ENCODE measurements at places on chromosomes 16 and 17.

- no peak for DNase-seq
These were observed 1.7 kb upstream of the PRR35 start for GRCh38 chr16:558298-559020.

DNA sequence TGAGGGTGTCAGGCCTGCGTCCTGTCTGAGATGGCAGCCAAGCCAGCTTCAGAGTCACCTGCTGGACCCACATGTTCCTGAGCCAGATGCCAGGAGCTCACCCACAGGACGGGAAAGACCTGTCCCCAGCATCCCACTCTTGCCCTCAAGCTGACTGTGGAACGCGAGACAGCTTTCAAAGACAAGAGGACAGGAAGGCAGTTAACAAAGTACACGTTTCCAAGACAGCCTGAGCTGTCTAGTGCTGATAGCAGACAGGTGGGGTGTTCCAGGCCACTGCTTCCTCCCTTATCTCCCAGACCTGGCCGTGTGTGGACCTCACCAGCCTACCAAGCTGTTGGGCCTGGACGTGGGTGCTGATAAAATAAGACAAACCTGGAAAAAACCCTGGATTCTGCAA, 13.2 kb downstream of the CMTM3 start:
- DNase-seq = no peak

DNA sequence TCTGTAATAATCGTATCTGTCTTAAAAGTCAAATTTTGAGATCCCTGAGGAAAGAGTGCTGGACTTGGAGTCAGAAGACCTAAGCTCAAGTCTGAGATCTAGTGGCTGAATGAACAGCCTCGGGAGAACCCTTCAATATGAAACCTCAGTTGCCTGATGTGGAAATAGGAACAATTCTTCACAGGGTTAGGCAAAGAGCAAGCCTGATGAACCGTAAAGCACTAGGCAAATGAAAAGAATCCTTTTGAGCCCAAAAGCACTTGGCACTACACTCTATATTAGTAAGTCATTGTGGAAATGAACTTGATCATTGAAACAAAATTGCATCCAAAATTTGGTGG, 20.2 kb downstream of the TXNDC11 start:
- DNase-seq = no peak

DNA sequence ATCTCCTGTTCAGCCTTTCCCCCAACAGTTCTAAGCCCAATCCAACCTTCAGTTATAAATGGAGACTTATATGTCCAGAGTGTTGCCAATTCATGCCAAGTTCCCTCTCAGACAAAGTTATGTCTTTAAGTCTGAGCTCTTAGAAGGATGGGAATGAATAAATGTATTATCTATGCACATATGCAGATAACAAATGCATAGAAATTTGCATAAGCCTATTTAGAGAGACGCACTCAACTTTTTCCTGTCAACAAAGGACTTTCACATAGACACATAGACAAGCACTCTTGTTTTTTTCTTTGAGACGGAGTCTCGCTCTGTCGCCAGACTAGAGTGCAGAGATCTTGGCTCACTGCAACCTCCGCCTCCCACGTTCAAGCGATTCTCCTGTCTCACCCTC, 95.1 kb downstream of the SOX9 start:
- DNase-seq = no peak

- no peak for DNase-seq
These were observed 5.0 kb downstream of the CDH16 start for GRCh38 chr16:66913711-66914110.

DNA sequence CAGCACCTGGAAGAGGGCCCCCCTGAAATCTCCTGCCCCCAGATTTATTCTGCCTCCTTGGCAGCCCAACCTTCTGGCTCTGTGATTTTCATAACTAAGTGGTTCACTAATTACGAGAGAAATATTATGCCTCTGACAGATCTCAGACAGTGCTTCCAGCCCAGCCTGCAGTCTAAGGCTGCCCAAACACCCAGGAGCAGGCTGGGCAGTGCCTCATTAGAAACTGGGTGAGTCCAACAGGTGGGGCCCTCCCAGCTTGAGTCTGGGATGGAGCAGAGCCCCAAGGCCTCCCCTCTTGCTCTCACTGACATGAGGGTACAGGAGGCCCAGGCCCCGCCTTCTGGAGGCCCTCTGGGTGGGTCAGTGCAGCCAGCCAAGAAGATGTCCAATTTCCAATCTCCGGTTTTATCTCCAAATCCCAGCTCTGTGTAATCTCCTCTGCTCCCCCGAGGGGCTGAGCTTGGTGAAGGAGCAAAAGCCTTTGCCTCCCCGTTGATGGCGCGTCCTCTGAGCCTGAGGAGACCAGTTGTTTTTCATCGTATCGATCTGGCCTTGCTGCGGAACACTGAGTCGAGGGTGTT, 20.1 kb upstream of the ABCC3 start:
- DNase-seq = no peak

GRCh38 chr17:64614266-64615027, 47.7 kb downstream of the SMURF2 start:
- no peak for DNase-seq

DNA sequence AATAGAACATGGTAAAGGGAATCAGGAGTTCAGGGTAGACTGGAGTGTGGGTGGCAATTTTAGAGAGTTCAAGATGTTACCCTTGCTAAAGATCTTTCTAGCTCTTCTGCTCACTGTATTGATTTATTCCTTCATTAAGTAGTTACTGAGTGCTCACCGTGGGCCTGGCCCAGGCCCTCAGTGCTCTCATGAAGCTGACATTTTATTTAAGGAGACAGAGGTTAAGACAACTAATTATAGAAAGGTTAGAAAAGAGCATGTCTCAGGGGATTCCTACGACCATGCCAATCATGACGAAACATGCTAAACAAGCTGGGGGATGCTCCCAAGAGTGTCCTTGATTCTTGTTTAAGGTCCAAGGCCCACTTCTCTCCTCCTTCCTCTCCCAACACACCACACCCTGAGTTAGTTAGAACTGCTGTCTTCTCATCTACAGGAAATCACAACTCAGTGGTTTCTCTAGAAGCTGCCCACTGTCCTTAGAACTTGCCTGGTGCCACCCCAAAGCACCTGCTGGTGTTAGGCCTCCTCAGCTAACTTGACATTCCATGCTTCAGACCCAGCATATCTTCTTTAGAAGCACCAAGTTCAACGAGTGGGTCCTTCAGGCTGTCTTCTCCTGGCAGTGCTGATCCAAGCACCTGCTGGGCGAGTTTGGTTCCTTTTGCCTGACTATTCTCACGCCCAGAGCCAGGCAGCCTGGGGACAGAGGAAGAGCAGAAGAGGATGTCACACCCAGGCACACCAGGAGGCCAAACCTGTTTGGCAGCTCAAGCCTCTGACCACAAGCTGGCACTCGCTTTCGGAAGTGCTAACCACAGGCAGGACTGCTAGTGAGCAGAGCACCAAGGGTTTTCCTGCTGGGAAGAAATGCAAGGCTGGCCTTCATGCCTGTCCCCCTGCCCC, 79.0 kb downstream of the GAS7 start:
- DNase-seq = no peak

DNA sequence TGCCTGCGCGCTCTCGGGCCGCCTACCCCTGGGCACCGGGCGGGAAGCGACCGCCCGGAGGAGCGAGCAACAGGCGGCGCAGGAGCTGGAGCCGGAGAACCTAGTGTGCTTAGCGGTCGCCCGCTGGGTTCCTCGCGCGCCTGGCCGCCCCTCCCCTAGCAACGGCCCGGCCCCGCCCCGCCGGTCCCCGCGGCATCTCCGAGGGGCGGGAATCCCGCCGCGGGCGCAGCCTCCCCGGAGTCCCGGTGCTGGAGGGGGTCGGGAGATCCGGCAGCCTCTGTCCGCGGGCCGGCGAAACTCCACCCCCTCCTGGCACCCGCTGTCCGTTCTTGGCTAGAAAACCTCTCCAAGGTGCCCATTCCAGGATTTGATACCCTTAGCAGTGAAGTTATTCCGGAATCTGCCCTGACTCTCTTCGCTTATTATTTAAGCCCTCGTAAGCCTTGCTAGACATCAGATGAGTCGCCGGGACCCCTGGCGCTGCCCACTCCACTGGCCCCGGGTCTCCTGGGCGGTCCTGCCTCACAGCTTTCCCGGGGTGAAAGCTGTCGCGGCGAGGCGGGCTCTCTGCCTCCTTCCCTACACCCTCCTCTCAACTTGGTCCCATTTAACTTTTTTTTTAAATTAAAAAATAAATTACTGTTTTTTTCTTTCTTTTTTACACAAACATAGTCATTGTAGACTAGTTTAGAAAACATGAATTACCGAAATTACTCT, at the start of gene RPRML:
TSS of gene RPRML (minus strand) at position 107 of the 717 bp plus-strand sequence. CDS start 246 bp downstream, outside the sequence.
- no peak for DNase-seq

- no peak for DNase-seq
These were observed 13.8 kb downstream of the IL4R start for GRCh38 chr16:27327586-27327915.

DNA sequence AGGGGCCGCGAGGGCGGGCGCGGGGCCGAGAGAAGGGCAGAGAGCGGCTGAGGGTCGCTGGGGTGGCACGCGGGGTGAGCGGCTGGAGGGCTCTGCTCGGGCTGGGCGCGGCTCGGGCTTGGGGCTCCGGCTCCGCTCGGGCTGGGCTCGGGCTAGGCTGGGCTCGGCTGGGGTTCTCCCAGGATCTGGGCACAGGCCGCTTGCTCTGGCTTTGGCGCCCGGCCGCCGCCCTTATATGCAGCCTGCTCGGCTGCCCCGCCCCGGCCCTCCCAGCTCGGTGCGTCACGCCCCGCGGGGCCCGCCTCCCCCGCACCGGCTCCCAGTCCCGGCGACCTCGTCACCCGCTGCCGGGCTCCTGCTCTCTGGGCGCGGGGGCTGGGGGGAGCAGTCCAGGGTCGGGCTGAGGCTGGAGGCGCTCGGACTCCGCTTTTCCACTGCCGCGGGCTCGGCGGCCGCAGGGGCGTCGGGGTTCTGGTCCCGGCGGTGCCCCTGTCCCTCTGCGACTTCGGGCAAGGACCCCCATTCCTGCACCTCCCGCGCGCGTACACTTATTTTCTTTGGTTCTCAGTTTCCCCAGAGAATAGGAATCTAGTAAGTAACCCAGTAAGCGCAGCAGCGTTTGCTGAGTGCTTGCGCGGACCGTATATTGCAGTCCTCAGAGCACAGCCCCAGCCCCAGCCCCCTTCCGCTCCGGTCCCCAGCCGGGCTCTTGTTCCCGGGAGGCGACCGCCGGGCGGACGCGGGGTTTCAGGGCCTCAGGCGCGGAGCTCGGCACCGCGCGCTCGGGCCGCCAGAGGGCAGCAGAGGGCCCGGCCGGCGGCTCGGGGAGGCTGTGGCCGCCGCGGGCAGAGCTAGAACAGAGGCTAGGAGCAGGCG, at the start of gene RASD1:
TSS of gene RASD1 (minus strand) at position 207 of the 876 bp plus-strand sequence. CDS start 214 bp downstream, outside the sequence.
- DNase-seq = peak; percentile 77
